ENCODE measurements at places on chromosomes 12 and 14.

DNA sequence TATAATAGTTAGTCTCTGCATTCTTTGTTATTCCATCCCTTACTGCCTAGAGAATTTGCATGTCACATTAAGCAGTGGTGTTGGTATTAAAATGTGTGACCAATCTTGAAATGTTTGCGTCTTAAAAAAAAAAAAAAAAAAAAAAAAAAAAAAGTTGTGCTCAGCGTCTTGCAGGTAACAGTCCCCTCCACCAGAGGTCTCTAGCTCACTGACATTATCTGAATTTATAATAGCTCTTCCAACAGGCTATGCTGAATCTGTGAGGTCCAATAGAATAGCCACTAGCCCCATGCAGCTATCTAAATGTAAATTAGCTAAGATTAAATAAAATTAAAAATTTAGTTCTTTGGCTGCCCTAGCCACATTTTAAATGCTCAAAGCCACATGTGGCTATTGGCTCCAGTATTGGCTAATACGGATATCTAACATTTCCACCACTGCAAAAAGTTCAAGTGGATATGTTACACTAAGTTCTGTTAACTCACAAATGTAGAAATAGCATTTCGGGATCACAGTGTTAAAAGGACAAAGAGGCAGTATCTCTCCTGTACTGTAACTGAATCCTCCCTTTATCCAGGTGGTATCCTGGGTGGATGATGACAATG is 28.7 kb downstream of the NKX2-8 start:
- no peak for DNase-seq

DNA sequence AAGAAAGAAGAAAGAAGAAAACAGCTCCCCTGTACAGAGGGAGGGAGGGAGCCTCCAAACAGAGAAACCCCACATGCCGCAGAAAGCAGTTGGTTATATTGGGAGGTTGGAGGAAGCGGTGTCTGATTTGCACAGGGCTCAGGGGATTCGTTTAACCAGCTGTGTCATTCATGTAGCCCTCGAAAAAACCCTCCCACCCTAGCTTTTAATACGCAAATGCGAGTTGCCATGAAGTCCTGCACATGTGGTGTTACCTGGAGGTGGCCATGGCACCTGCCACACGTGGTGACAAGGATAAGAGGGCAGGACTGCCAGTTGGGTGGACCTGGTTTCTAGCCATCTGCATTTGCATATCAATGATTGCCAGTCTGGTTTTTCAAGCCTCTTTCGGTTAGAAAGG is 40.9 kb downstream of the TMEM30B start:
- no peak for DNase-seq

GRCh38 chr12:1834186-1834925 is 14.0 kb downstream of the LRTM2 start:
- no peak for DNase-seq

DNA sequence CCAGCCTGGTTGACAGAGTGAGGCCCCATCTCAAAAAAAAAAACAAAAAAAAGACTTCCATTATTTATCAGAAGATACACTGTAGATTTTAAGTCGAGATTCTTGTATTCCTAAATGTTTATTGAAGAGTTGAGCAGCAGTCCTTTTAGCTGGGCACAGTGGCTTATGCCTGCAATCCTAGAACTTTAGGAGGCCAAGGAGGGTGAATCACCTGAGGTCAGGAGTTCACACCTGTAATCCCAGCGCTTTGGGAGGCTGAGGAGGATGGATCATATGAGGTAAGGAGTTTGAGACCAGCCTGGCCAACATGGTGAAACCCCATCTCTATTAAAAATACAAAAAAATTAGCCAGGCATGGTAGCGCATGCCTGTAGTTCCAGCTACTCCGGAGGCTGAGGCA is 57.6 kb downstream of the HEATR5A start:
- DNase-seq, result no peak

- DNase-seq, result no peak
Measured at GRCh38 chr12:95836630-95837239, 22.0 kb upstream of the SNRPF start.

DNA sequence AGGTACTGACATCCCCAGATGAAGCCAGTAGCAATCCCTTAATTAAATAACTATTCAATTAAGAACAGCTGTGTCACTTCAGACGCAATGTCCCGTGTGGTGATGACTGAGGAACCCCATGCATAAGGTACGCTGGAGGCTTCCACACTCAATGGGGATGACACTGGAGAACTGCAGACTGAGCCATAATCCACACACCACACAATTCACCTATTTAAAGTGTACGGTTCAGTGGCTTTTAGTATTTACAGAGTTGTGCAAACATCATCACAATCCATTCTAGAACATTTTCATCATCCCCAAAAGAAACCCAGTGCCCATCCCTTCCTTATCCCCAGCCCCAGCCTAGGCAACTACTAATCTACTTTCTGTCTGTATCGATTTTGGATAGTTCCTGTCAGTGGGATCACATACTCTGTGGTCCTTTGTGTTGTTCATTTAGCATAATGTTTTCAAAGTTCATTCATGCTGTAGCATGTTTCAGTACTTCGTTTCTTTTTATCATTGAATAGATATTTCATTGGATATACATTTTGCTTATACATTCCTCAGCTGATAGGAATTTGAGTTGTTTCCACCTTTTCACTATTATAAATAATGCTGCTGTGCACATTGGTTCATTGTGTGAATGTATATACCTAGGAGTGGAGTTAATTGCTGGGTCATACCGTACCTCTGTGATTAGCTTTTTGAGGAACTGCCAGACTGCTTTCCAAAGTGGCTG is 61.1 kb downstream of the NINJ2 start:
- DNase-seq, result no peak
